Stimulated activated CD8-positive, alpha-beta memory T cell treated with anti-CD3 and anti-CD28 coated beads, Interleukin-2, amount 100 ng/mL, for 1 hour (primary cell): ENCODE measurements at places on chromosomes 5 and 9.

DNA sequence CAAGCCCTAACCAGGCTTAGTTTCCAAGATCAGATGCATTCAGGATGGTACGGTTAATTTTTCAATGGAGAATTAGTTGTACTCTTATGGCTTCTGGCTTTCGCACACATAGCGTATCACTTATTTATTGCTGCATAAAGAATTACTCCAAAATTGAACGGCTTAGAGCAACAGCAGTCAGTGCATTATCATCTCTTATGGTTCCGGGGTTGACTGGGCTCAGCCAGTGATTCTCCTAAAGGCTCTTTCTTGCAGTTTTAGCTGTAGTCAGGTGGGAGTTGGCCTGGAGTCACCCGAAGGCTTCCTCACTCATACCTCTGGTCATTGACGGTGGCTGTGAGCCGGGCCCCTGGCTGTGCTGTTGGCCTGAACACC is 595 bp upstream of the GRHPR start:
- no peak for DNase-seq

- DNase-seq, result no peak
Observed at GRCh38 chr9:107838766-107839165, 349.2 kb upstream of the KLF4 start.

- DNase-seq, result no peak
Observed at GRCh38 chr5:151053796-151054462, 26.9 kb downstream of the TNIP1 start.

- no peak for DNase-seq
Observed at GRCh38 chr5:56105511-56106291, 110.9 kb upstream of the IL6ST start.

DNA sequence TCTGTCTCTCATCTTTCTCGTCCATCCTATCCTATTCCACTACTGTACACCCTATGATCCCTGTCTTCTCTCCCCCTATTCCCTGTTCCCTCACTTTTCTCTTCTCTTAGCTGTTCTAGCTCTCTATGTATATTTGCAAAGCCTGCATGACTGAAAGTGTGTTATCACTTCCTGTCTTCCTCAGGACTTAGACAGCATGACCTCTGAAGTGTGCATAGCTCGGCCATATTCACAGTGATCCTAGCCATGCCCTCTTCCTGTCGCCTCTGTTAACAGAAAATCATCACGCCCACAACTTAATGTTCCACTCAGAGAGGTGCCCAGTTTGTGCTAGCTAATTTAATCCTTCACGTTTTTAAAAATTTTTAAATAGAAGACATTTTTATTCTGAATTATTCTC is 35.8 kb upstream of the CDH6 start:
- no peak for DNase-seq

DNA sequence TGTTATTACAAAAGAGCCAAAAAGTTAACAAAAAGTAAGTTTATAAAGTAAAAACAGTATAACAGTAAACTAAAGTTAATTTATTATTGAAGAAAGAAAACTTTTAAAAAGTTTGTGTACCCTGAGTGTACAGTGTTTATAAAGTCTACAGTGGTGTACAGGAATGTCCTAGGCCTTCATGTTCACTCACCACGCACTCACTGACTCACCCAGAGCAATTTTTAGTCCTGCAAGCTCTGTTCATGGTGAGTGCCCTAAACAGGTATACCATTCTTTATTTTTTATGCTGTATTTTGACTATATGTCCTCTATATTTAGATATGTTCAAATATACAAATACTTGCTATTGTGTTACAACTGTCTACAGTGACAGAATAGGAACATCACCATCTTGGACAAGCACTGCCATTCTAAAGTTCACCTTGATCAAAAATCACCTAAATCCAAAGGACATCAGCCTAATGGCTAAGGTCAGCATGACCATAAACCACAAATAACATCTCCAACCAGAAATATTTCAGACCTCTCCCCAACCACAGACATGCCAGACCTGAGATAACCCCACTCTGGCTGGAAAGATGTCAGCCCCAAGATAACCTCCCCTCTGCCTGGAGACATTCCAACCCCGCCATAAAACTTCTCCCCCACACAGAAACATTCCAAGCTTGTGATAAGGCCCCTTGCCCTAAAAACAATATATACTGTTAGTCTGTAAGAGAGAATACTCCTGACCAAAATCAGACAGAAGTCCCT is 56.1 kb downstream of the AGXT2 start:
- no peak for DNase-seq

DNA sequence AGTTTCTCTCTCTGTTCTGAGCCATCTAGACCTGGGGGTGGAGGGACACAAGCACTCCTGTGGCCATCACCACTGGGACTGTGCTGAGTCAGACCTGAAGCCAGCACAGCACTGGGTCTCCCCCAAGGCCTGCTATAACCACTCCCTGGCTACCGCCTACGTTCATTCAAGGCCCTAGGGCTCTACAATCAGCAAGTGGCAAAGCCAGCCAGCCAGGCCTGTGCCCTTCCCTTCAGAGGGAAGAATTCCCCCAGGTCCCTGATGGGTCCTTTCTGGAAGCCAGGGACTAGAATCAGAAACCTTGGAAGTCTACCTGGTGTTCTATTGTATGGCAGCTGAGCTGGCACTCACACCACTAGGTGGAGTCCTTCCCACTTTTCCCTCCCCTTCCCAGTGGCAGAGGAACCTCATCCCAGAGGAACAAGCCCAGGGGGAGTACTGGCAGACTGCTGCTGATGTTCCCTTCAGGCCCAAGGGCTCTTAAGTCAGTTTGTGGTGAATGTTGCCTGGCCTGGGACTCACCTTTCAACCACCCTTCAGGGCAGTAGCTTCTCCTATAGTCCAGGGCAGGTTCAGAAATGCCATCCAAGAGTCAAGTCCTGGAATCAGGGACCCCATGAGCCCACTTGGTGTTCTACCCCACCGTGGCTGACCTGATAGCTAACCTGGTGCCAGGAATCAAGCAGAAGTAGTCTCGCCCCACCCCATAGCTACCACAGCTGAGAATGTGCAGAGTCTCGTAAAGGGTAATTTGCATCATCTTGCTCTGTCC is 20.0 kb downstream of the JMY start:
- DNase-seq, result no peak

DNA sequence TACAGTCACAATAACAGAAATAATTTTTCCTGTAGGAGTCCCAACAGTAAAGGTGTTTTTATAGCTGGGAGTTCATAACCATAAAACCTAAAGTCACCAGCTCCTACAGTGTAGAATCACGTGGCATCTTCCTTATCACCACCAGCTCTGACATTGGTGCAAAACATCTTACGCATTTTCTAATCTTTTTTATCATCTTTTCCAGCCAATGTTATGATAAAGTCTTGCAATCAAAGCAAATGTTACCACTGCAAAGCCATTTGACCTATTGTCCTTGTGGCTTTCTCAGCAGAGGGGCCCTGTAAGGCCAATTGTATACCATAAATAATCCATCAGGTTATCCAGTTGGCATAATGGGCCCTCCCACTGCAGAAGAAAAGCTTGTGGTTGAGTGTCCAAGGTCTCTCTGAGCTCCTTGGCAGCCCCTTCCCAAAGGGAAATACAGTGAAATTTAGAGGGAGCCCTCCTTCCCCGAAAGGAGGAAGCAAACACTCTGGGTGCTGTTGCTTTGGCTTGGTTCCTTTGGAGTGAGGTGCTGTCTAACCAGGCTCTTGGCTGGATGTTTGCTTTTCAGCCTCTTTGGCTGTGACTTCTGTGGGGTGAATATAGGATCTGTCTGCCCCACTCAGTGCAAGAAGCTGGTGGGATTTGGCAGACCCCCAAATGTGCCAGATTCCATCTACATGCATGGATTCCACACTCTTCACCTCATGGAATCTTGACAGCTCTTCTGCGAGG is 29.3 kb upstream of the CPEB4 start:
- DNase-seq, result no peak

GRCh38 chr5:30736669-30737068 is 456.8 kb upstream of the CDH6 start:
- no peak for DNase-seq

DNA sequence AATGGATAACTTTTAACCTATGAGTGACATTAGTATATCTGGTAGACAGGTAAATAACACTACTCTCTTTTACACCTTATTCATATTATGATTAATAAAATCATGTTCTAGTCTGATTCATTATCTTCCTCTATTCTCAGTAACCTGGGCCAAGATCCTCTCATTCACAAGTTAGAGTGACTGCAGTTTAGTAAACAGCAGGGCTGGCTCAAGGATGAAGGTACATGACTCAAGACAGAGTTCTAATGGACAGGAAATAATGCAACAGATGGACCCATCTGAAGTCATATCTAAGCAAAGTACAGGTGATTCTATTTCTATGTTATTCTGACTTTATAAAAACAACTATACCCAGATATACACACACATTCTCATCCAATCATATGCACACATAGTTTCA is 582.5 kb upstream of the CDH18 start:
- no peak for DNase-seq

DNA sequence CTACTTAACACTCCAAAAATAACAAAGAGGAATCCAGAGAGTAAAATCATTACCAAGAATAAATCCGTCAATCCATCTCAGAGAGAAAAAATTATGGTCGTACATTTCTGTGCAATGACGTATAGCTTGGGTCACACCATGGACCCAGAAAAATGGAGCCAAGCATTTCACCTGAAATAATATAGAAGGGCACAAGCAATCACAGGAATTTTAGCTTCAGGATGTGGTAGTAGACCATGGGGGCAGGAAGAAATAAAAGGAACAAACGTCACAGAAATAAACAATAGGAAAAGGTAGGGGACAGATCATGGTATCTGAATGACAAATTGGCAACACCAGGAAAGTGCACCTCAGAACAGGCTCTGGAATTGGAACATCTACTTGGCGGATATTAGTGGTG is 231.0 kb downstream of the PLK2 start:
- no peak for DNase-seq

DNA sequence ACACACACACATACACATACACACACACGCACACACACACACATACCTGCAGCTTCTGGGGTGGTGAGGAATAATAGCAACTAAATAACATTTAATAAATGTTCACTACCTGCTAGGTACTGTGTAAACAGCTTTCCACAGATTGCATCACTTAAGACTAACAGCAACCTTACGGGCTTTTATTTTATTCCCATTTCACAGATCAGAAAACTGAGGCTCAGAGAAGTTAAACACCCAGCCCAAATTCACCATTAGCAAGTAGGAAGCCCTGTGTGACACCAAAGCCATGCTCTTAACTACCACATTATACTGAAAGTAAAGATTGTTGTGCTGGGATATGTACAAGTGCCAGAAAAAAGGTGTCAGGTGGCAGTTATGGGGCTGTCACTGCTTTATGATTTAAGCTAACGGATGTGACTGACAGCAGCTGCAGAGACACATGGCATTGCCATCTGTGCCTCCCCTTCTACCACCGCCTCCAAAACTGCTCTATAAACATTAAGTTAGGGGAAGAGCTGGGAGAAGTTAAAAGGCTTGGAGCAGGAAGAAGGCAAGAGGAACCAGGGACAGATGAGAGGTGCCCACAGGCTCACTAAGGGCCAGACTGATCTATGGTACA is 13.6 kb downstream of the MTMR12 start:
- no peak for DNase-seq

DNA sequence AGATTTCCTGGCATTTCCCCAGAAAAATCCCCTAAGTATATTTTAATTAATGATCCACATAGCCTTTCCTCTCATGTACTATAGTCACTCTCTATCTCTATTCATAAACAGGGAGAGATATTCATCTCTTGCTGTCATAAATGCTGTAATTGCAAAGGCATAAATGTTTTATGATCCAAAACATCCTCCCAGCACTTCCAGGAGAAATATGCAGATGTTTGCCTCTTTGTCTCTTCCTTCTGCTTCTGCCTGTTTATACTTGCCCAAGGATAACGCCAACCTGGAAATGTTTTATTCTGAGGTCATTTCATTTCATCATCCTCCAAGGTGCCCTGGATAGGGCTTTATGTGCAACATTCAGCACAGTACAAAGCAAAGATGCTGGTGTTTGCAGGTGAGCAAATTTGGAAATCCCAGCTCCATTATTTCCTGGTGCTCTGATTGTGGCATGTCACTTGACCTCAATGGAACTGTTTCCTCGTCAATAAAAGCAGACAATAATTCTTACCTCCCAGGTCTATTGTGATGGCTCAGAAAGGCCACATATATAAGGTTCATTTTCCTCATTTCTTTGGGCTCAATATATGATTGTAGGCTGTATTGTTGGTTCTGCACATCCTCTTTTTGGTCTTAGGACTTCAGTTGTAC is 6.9 kb downstream of the TNFSF15 start:
- no peak for DNase-seq

- no peak for DNase-seq
Observed at GRCh38 chr9:127654619-127655018, 42.5 kb downstream of the STXBP1 start.
